Renal pelvis (tissue), 12 donors: ENCODE measurements at places on chromosomes 7 and 10.
A peak's percentile ranks its signal among the peaks of the same experiment; 100 is the strongest.

- no peak for DNase-seq
These were observed 13.8 kb upstream of the LMOD2 start for GRCh38 chr7:123641901-123642300.

DNA sequence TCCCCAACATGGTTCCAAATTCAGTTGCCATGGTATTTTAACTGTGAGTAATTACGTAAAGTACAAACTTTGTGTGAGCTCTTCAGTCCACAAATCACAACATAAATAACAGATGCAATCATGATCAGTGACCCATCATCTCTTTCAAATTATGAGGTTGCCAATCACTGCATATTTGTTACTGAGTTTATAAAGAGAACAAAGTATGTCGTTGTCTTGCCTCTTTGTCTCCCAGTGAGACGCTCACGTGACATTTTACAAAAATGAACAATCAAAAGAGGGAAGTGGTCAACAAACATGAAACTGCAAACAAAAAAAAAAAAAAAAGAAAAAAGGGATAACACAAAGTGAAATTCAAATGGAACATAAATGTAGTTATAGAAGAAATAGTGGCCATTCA is 122.7 kb upstream of the PDSS1 start:
- no peak for DNase-seq

GRCh38 chr7:2405201-2405600 is 1.8 kb downstream of the CHST12 start:
- DNase-seq = no peak

DNA sequence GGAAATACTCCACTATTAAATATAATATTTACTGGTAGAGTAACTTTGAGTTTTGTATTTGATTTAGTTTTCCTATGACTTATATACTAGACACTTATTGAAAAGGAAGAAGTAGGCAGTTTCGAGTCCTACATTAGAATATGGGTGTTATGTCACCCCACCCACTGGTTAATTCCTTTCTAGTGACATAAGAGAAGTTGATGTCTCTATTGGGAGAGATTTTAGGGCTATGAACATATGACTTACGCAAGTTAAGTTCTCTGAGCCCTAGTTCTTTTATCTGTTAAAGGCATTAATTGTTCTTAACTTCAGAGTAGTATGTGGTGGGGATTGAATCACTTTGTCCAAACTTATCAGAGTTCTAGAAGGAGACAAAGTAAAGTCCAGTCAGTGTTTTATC is 30.5 kb downstream of the CPED1 start:
- no peak for DNase-seq

GRCh38 chr10:34046506-34047034 is 712.1 kb upstream of the NRP1 start:
- DNase-seq = peak; percentile 14

DNA sequence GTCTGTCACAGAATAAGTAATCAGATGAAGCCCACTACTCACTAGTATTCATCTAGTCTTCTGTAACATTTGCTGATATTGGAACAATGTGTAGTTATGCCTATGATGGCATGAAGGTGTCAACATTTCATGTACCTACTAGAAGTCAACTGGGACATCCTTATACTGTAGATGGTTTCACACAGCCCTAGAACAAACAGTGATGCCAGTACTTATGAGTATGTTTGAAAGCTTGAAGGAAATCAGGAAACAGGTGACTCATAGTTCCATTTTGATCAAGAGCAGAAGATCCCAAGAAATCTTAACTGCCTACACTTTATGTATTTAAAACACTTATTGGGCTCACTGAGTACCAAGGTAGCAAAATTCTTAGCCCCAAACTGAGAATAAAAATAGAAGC is 1519.6 kb downstream of the REEP3 start:
- DNase-seq = no peak

GRCh38 chr10:47160967-47161366 is 139.0 kb upstream of the GDF10 start:
- DNase-seq = no peak
